ENCODE measurements at places on chromosomes 11 and 22.

DNA sequence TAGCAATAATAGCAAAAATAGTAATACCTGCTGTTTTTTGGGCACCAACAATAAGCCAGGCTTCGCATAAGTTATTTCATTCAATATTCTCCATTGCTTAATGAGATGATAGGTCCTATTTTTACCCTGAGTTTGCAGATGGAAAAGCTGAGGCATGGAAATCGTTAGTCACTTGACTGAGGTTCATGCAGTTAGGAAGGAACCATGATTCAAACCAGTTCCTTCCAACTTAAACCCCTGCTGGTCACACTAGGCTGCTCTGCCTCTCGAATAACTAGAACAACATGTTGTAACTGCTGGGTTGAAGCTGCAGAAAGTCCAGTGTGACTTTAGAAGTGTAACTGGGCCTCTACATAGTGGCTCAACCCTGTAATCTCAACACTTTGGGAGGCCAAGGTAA is 69.3 kb downstream of the SEZ6L start:
- no peak for DNase-seq

DNA sequence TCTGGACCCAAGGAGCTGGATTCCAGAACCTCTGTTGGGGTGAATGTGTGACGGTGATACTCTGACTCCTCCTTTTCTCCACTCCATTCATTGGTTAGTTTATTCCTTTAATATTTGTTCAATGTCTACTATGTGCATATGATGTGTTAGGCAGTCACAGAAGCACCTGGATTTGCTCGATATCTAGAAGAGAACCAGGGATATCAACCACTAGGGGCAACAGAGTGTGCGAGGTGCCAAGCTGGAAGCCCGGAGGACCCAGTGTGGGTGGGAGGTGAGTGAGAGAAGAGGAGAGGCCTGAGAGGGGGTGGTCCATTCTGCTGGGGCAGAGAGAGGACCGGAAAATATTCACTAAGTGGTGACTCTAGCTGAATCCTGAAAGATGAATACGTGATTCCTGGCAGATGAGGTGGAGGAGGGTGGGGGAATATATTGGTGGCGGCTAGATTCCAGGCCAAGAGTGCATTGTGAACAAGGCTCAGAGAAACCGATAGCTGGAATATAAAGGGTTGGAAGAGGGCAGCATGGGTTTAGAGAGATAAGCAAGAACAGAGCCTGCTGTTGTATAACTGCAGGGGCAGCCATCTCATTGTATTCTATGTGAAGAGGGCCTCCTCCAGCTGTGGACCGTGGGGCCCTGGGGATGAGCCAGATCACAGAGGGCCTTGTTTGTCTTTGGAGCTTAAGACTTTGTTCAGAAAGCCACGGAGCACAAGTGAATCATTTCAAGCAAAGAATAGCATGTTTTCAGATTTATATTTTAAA is 6.9 kb upstream of the TIMP3 start:
- no peak for DNase-seq

DNA sequence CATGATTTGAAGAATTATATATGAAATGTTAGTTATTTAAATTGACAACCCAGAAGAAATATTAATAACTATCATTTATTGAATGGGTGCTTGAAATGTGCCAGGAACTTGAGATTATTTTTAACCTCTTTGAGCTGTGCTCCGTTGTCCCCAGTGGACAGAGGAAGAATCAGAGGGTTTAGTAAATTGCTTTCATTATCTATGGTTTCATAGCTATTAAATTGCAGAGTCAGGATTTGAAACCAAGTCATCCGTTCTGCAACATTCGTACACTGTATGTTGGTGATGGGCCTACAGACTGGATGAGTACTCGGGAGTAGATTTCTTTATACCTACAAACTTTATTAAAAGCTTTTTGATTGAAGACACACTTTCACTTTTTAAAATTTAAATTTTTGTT is 4.9 kb downstream of the HSD17B12 start:
- no peak for DNase-seq

- DNase-seq: no peak
These were observed 259.0 kb downstream of the MN1 start for GRCh38 chr22:27542602-27543001.

DNA sequence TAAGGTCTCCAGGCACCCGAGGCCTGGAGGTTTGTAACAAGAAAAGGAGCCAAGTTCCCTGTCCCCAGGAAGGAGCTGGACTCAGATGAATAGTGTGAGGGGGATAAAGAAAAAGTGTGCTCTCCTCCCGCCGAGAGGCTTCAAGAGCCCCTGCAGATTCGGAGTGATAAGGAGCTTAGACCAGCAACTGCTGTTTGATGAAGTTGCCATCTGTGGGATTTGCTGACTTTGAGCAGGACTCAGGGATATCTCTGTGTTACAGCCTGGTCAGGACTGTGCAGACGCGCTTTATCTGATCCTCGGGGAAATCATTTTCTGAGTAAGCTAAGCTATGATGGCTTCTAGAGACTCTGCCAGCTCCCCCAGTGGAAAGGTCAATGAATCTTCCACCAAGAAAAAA is 1017.0 kb downstream of the TBC1D22A start:
- DNase-seq: no peak

- DNase-seq: no peak
These were observed 55.2 kb downstream of the NECTIN1 start for GRCh38 chr11:119673759-119674336.

GRCh38 chr22:33247758-33248157 is 189.6 kb upstream of the SYN3 start:
- DNase-seq: no peak

GRCh38 chr11:69950120-69950519 is 128.0 kb upstream of the ANO1 start:
- DNase-seq: no peak

- no peak for DNase-seq
These were observed 269.4 kb downstream of the CTTN start for GRCh38 chr11:70667767-70668166.

GRCh38 chr22:22968366-22968765 is 80.8 kb downstream of the IGLL5 start:
- no peak for DNase-seq

DNA sequence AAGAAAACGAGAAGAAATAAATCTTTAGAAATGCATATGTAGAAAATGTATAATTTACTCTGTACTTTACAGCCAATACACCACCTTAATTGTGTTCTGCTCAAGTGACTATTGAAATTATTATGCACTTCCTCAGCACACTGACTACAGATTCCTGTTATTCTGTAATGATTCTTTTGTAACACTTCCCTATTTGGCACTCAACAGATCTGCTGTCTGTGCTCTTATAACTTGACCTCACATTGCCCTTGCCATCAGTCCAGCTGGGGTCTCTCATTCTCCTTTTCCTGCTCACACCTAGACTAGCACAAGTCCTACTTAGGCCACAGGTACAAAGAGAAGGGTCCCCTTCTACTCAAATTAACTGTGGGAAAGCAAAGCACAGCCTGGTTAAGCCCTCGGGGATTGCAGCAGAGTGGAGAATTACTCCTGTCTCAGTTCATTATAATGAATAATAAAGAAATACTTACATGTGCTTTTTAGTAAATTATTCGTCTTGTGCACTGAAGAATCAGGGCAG is 860.4 kb downstream of the OPCML start:
- no peak for DNase-seq

GRCh38 chr11:127997594-127997993 is 589.8 kb downstream of the ETS1 start:
- no peak for DNase-seq

GRCh38 chr11:46363455-46364005 is 16.3 kb downstream of the DGKZ start:
- no peak for DNase-seq

GRCh38 chr11:96664110-96664509 is 274.3 kb downstream of the JRKL start:
- no peak for DNase-seq

DNA sequence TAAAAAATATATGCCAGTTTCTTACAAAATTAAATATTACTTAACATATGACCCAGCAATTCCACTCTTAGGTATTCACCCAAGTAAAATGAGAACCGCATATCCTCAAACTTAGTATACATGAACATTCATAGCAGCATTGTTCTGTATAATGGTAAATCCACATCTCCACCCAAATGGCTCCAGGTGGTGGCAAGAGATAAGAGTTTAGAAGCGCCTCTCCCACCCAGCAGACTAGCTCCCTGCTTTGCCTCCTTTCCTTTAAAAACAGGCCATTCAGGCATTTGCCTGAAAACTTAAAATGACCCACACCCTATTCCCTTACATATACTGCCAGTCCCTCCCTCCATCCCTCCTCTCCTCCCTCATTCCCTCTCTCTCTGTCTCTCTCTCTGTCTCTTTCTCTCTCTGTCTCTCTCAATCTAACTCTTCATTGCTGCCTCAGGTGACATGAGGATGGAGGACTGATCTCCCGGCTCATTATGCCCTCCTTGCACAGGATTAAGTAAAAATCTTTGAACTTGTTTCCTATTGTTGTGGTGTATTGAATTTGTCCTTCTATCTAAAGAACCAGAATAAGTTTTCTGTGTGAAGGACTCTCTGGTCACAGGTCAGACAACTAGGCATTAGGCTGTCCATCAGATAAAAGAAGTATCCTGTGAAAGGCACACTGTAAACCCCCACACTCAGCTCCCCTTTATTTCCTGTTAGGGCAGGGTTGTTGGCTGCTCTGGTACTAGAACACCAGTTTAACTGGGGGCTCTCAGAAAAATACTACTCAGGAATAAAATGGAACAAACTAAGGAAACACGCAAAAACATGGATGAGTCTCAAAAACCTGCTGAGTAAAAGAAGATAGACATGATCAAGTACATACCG is 48.3 kb downstream of the RRP8 start:
- DNase-seq: no peak

DNA sequence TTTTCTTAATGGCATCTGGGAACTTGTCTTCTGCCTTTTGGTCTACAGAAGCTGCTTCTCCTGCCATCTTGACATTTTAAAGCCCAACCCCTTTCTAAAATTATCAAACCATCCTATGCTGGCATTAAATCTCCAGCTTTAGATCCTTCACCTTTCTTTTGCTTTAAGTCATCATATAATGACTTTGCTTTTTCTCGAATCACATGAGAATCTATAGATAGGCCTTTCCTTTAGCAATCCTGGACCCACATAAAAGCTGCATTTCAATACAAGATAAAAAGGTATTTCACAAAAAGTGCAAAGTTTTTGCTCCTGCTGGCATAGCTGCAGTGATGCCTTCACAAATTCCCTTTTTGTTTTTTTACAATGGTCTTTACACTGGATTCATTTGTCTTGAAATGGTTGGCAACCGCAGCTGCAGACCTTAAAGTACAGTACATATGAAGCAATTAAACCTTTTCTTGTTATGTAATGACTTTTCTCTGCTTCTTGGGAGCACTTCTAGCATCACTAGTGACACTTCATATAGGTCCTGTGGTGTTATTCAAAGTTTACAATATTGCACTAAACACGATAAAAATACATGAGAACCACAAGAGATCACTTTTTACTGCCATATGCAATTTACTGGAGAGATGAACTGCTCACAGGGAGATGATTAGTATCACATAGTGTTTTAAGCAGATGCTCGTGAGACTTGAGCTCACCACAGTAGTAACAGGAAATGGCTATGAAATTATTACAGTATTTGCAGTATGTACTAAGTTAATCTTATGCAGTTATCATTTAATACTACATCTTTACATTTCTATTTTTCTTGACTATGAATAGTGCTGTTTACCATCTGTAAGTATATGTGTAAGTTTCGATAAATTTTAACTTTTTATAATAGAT is 41.6 kb downstream of the ACER3 start:
- no peak for DNase-seq

DNA sequence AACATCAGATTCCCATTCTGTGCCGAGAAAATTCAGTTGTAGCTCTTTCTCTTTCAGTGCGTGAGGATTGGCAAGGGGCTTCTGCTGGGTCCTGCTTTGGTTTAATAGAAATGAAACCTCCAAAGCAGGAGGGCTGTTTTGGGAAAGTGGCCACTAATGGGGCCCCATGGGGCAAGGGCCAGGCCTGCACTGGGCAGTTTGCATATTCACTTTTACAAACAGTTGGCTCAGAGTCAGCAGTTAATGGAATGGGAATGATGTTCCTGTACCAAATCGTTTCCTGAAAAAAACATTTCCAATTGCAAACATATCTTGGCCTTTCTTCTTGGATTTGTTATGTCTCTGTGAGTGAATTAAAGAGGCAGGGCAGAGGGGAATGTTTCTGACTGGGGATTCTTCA is 92.1 kb downstream of the PARVA start:
- no peak for DNase-seq

GRCh38 chr11:15229069-15229468 is 114.3 kb downstream of the INSC start:
- no peak for DNase-seq

GRCh38 chr11:69915501-69916250 is 96.5 kb upstream of the FGF3 start:
- DNase-seq: no peak

DNA sequence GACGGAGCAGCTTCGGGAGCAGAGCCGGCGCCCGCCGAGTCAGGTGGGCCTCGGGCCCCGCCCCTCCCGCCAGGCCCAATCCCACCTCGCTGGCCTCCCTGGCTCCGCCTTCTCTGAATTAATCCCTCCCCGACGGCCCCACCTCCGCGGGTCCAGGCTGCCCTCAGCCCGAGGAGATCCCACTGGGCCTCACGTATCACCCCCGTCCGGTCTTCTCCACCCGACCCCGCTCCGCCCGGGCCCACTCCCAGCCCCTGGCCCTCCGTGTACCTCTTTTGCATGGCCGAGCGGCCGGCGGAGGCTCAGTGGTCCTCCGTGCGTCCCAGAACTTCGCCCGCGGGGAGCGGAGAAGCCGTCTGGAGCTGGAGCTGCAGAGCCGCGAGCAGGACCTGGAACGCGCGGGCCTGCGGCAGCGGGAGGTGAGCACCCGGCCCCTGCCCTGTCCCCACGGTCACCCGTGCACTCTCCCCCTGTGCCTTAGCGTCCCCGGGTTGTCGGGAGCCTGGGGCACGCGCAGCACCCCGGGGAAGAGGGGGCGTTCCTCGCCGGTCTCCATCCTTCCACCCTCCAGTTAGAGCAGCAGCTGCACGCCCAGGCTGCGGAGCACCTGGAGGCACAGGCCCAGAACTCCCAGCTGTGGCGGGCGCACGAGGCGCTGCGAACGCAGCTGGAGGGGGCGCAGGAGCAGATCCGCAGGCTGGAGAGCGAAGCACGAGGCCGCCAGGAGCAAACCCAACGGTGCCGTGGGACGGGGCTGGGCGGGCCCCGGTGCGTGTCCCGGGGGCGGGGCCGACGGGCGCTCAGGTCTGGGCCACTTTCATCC is 2.2 kb upstream of the CD151 start:
- DNase-seq: no peak

DNA sequence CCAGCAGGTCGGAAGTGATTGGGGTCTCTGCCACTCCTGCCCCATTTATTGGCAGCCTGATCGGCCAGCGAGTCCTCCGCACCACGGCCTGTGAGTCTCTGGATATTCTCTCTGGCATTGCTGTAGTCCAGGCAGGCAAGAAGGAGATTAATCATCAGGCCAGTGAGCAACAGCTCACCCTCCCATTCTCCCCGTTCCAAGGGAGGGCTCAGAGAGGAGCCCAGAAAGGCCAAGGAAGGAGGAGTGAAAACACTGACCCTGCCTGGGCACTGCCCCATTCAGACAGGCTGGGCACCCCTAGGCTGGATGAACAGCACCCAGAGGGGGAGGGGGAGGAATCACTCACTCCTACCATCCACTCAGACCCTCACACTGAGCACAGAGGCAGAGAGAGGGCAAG is 3.1 kb downstream of the SAA2 start:
- DNase-seq: no peak

- DNase-seq: no peak
These were observed 55.5 kb upstream of the SLC5A12 start for GRCh38 chr11:26777372-26777808.

GRCh38 chr11:124791626-124792341 is 8.4 kb downstream of the MSANTD2 start:
- no peak for DNase-seq
